ENCODE measurements at places on chromosomes 12 and 14. TPM values are rescaled to one million over a fixed set of nuclear protein-coding genes. Genes with fewer than 3 reads are reported as not detected.

The CIROP gene
- total RNA-seq: 1.0 TPM

The TAOK3 gene
- 41.6 TPM for total RNA-seq

The MBIP gene
- total RNA-seq: 14.2 TPM

The NTF3 gene
- total RNA-seq: 1.5 TPM

The GLT1D1 gene
- total RNA-seq: under 0.01 TPM

The VAMP1 gene
- 20.3 TPM for total RNA-seq

The TCL1B gene
- not detected for total RNA-seq

The TSPAN11 gene
- 2.6 TPM for total RNA-seq

The P3H3 gene
- total RNA-seq: 72.4 TPM

The CIDEB gene
- 0.51 TPM for total RNA-seq

The TMEM106C gene
- 91.7 TPM for total RNA-seq

The LRP1-AS gene
- not detected for total RNA-seq

The SPTLC2 gene
- 16.9 TPM for total RNA-seq

The B4GALNT3 gene
- total RNA-seq: not detected

Data from fibroblast of lung (primary cell).